Fibroblast of upper back skin (primary cell): ENCODE measurements at places on chromosomes 7 and 10.

DNA sequence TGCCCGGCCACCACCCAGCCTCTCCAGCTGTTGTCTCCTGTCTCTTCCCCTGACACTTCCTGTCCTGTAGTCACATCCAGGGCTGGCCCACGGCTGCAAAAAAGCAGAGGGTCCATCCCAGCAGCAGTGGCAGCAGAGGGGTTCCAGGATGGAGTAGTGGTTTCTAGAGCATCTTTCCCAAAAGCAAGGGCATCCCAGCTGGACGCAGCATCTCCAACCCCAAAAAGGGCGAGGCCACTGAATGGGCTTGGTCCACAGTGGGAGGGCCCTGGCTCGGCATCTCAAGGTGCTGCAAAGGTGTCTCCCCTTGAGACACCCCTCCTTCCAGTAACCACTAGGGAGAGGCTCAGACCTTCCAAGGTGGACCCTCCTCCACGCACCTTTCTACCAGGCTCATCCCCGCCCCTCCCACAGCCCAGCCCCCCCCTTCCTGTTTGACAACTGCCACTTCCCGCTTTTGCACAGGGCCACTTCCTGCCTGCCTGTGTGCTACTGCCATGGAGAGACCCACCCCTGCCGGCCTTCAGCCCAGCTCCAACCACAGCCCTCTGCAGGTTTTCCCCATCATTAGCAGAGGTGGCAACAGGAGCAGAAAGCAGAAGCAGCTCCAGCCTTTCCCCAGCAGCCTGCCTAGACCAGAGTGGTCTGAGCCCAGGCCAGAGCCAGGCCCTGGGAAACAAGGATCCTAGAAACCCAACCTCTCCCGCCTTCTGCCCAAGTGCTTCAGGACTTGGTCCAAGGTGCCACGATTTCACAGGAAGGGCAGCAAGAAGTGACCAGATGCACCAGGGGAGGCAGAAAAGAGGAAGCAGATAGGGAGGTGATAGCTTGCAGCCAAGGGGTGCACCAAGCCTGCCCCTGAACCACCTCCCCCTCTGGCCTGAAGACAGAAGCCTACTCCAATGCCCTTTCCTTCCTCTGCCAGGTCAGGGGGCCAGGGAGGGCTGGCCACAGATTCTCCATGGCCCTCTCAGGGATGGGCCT lies 8.6 kb downstream of the CAMK2G start:
- DNase-seq, result no peak

- no peak for DNase-seq
Measured at GRCh38 chr7:25495342-25496250, 267.3 kb upstream of the NPVF start.

DNA sequence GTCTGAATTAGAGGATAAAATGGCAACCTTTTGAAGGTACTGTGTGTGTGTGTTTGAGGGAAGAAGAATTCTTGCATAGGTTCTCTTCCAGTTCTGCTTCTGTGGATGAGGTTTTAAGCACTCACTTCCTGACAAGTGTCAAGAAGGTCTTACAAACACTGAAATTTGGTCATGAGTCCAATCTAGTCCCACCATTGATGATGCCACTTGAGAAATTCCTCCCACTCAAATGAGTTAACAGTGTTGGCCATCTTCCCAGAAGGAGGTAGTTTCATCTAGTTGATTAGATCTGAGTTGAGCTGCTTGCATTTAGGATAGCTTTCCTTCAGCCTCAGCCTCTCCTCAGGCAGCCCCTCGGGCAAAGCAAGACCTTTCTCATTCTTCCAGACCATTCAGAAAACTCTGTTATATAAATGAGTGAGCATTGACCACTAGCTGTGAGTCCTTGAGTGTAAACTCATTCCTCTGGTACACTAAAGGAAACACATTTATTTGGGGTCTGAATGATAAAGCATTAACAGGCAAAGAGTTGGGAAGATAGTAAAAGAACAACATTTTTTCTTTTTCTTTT lies 189.5 kb downstream of the TRIL start:
- peak; percentile 64 for DNase-seq

GRCh38 chr7:2503056-2503941 lies 16.3 kb upstream of the LFNG start:
- no peak for DNase-seq

DNA sequence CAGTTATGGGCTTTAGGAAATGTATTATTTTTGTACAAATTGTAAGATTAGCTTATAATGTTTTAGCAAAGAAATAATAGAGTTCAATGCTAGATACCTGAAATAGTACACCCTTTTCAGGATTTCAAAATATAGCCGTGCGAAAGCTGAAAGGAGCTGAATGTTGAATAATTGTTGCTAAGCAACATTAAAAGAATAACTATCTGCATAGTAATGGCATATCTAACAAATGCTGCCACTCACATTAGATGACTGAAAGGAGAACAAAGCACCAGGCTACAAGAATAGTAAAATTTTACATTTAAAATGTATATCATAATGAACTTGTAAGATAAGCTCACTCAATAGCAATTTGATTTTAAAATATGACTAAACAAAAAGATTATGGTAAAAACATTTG lies 82.5 kb downstream of the SDHAF3 start:
- DNase-seq, result no peak

DNA sequence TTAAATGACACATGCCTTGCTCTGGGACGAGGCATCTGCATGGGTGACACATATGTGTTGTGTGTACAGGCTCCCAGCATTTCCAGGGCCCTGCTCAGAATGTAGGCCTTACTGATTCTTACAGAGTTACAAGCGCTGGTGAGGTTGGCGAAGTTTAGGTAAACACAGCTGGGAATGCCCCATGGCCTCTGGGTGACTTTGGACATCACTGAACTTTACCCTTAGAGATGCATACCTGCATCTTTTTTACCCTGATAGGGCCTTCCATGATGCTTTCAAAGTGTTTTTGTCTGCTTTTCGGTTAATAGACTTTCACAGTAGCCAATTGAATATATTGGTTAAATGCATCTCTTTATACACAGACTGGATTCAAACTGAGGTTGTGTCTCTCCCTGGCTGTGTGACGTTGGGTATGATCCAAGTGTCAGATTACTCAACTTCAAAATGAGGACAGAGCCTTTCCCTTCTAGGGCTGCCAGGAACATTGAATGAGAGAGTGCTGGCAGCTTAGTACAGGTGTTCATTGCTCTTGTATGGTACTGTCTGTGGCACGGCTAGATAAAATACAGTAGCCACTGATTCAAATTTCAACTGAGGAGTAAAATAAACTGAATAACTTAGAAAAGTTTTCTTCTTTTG lies 29.5 kb downstream of the EGFR start:
- no peak for DNase-seq

- DNase-seq, result peak; percentile 94
Measured at GRCh38 chr7:130144312-130145171, 60.7 kb downstream of the TMEM209 start.

DNA sequence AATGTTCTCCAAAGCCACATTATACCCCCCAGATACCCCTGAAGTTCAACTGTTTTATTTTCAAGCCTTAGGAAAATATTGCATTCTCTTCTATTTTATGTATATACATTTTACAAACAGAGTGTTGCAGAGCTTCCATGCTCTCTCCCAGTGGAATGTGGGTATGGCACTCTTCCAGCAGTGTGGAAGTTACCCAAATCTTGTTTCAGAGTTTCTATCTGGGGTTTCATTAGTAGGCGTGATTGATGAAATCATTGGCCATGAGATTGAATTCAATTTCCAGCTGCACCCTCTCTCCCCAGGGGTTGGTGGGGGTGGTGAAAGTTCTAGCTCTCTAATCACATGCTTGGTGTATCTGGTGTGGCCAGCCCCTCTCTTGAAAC lies 350.4 kb downstream of the RPS24 start:
- peak; percentile 55 for DNase-seq

DNA sequence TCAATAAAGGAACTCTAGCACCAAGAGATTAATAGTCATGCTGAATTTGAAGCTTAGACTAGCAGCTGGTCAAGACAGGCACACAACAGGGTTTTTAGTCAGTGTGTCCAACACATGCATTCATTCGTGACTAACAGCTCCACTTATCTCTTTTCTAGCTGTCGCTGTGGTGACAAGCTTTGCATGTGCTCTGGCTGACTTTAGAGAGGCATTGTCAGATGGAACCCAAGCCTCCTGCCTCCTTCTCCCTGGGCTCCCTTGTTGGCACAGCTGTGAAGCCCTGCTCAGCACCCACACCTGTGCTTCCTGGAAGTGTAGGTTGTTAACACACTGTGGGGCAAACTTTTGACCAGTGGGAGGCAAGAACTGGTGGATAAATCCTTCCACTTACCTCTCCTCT lies 9.8 kb upstream of the AGK start:
- no peak for DNase-seq

GRCh38 chr7:91187061-91187460 lies 77.2 kb upstream of the FZD1 start:
- DNase-seq, result no peak

DNA sequence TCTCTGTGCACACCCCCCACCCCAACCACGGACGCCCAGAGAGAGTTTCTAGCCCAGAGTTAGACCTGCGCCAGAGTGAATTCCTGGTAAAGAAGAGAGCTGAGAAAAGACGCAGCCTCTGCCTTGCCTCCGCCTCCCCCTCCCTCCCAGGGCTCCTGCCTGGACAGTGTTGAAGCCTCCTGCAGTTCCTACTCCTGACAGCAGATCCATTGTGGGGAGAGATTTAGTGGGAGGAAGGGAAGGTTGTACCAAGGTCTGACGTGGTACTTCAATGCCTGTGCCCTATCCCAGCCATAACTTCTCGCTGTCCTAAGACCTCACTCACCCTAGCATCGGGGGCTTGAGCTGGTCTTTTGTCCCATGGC lies 952 bp downstream of the SRRM3 start:
- no peak for DNase-seq

DNA sequence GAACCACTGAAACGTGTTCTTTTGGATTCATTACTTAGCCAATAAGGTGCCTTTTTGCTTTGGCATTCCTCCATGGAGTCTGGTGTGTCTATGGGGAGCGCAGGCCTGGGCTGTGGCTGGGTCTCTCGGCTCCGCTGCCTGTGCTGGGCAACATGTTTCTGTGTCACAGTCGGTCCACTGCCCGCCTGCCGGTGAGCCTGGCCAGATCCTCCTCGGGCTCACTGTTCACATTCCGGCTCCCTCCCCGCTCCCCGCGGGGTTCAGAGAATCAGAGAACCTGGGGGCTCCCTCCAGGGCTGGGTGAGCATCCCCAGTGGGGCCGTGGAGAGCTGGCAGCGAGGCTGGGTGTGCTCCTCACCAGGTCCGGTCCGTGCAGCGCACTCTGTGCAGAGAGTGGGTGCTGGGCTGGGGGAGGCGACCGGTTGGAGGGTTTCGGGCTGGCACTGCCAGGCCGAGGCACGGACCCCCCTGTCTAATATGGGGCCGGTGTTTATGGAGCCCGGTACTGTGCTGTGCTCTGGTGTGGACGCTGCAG lies 70.4 kb downstream of the INPP5A start:
- no peak for DNase-seq

GRCh38 chr10:124300224-124300623 lies 118.5 kb downstream of the OAT start:
- DNase-seq, result no peak

GRCh38 chr7:155804897-155805825 lies 7.1 kb downstream of the SHH start:
- DNase-seq, result peak; percentile 54

DNA sequence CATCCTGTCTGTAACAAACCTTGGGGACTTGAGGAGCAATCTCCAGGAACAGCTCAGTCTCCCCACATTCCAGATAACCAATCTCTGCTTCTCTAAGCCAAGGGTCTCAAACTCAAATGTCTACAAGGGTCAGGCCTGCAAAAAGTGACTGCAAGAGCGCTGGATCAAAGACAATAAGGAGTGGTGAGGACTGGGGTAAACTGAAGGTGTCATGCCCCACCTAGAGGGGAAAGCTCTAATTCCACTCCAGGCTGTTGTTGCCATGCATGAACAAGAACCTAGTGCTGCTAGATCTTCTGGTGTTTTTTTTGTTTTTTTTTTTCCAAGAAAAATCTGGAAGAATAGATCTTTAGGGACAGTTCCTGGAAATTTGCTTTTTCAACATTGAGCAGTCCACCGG lies 117.9 kb upstream of the MACROH2A2 start:
- no peak for DNase-seq

GRCh38 chr10:61834519-61834918 lies 67.0 kb upstream of the ARID5B start:
- DNase-seq, result no peak

DNA sequence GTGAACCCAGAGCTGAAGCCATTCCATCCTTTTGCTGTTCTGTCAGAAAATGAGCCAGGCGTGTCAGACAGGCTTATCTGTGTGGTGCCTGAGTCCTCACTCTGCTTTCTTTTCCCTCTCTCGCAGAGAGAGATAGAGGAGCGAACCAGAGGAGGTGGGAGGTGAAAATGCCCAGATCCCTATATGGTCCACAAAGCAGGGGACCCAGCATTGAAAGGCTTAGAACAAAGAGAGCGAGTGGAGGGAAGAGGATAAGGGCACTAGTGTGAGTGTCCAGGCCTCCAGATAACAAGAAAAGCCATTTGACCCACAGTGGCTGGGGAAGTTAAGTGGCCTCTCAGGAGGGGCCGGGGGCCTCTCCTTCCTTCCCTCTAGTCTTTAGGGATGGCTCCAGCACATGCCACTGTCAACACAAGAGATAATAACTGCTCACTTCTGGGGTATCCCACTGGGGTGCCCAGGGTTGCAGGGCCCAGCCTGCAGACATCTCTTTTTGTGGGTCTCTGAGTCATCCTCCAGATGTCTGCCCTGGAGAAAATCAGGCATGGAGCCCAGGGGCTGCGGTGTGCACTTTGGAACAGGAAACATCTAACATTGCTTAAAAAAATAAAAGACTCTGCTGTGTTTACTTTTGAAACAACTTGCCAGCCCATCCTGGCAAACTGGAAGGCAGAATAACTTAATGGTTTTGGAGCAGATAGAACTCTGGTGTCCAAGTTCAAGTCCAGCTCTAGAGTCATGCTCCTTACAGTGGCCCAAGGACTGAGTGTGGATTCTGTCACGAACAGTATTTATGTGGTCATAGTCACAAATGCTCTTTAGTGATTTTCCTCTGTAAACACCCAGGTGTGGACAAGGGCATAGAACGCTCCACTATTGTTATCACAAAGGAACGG lies 189.5 kb downstream of the CXCL12 start:
- peak; percentile 95 for DNase-seq

GRCh38 chr10:99996671-99997648 lies 12.8 kb downstream of the DNMBP start:
- peak; percentile 63 for DNase-seq

GRCh38 chr7:33185786-33186185 lies 56.4 kb downstream of the BBS9 start:
- peak; percentile 64 for DNase-seq

DNA sequence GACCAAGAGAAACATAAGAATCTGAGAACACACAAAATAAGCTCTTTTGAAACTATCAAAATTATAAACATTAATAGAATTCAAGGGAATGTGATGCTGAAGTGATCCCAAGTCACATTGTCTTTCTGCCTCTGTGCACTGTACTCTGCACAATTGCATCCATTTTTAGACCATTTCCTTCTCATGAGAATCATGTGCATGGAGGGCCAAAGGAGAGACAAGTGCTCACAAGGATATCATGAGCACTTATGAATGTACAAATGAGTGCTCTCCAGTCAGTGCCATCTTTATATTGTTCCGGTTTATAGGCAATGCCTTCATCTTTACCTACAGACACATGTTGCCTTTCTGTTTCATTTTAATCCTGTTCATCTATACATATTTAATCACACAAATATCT lies 36.9 kb downstream of the MET start:
- DNase-seq, result no peak
